Skin of body (tissue), 3 donors: ENCODE measurements at places on chromosomes 2 and 18. TPM values are rescaled to one million over a fixed set of nuclear protein-coding genes. Genes with fewer than 3 reads are reported as not detected.

Gene CLEC4F
- total RNA-seq = 0.10 TPM

Gene LDLRAD4
- 28.2 TPM for total RNA-seq

Gene MC4R
- total RNA-seq = not detected

DNA sequence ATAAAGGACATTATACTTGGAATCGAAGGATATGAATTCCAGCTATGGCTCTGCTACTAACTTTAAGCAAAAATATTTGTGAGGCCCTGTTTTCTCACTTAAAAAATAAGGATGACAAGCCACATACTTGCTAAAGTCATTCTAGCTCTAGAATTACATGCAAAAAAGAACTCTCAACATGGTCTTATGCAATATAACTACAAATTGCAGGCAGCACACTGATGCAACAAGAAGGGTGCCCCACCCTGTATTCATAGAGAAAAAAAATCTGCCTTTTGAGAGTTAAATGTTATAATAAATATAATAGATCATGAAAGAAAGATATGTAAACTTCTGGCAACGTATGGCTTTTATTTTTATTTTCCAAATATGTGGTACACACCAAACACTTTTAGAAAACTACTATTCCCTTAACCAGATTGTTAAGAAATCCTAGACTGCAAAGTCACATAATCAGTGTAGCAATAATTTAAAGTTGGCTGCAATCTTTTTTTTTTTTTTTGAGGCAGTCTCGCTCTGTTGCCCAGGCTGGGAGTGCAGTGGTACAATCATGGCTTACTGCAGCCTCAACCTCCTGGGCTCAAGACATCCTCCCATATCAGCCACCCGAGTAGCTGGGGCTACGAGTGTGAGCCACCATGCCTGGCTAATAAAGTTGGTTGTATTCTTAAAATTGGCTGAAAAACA is 40.2 kb upstream of the WDSUB1 start:
- no peak for DNase-seq

DNA sequence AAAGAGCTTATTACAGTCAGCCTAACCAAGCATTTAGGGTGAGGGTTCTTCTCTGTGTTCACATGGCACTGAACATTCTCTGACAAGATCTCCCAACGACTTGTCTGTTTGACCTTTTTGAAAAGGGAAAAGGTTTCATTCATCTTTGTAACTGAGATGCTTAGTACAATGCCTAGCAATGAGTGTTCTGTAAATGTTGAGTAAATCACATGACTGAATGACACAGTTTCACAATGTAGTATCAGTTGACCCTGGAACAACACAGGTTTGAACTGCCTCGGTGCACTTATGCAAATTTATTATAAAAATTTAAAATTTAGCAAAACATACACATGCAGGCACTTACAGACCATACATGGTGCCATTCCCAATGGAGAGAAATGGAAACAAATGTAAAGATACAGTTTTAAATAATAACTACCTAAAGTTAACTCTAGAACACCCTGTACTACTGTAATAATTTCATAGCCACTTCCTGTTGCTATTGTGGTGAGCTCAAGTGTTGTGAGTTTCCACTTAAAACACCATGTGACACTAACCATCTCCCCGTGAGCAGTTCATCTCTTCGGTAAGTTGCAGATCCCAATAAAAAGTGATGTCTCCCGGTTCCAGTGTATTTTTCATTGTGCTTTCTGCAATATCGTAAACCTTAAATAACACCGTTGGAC is 34.1 kb upstream of the VWC2L start:
- DNase-seq = no peak

DNA sequence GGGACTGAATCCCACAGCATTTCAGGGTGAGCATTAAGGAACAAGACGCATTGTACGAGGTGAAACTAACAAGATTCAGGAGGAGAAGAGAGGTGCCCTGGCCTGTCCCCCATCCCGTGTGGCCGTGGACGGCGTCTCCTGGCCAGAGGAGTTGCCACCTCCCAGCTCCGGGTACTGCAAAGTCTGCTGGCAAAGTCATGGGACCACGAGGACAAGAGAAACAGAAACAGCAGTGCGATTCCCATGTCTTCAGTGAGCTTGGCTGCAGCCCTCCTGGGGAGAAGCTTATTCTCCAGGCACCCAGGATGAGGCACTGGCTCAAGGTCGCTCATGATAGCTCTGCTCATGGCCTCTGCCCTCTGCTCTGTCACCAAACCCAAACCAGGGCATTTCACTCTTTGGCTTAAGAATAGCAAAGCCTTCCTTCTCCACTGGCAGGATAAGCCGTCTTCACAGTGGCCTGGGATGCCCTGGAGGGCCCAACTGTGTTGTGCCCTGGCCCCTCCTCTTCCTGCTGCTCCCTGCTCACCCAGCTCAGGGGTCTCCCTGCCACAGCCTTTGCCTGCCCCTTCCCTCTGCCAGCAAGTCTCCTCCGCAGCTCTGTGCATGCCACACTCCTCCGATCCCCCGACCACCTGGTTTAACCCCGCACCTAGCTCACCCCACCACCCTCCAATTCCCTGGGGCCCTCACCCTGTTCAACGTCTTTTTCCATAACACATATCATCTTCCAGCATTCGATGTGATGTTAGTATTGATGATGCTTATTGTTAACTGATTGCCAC is 144.8 kb downstream of the PXDN start:
- no peak for DNase-seq

DNA sequence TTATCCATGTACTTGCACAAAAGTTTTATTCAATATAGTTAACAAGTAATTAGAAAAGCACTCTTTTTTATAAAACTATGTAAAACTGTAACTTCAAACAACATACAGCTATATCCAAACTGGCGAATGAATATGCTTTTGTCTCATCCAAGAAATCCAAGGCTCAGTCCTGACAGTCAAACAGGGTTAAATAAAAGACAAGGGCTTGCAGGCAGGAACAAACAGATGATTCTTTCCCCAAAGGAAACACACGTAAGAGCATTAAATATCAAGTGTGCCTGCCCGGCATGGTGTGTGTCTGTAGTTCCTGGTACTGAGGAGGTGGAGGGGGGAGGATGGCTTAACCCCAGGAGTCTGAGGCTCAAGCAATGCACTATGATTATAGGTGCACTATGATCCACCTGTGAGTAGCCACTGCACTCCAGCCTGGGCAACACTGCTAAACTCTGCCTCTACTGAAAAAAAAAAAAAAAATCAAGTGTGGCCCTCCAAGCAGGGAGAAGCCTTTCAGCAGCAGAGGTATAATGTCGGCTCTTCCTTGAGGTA is 171.3 kb downstream of the DLGAP1 start:
- DNase-seq = no peak

- peak; percentile 71 for DNase-seq
These were observed 37.4 kb upstream of the GPC1 start for GRCh38 chr2:240397924-240398645.
